Hematopoietic multipotent progenitor cell treated with erythropoietin and hydrocortisone succinate and interleukin-3 and kit ligand, for 6 days (in vitro differentiated cells): ENCODE measurements at places on chromosomes 5 and 9.
A peak's percentile ranks its signal among the peaks of the same experiment; 100 is the strongest.

GRCh38 chr9:123326662-123327093 lies 29.3 kb upstream of the CRB2 start:
- peak; percentile 69 for DNase-seq

- peak; percentile 90 for DNase-seq
Observed at GRCh38 chr5:10288592-10289219, 19.0 kb downstream of the CMBL start.

DNA sequence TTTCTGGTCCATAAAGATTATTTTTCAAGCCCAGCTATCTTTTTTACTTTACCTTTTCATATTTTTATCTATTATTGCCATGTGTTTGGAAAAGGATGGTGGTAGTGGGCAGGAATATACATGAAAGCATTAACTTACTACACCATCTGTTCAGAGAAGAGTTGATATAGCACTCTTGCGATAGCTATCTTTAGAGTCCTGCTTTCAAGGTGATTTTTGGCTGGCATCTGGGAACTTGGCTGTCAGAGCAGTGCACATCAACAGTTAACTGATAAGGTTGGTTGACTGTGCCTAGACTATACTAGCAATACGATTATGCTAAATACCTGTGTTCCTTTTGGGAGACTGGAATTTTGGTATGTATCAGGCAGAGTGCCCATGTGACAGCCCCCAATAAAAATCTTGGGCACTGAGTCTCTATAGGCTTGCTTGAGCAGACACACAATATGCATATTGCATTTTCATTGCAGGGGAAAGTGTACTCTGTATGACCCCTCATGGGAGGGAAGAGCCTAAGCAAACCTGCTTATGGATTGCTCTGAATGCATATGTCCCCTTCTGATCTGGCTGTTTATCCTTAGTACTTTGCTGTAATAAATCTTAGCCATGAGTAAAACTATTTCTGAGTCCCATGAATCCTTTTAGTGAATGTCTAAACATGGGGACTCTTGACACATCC lies 227.6 kb upstream of the C9orf72 start:
- DNase-seq = no peak

- DNase-seq = peak; percentile 67
Observed at GRCh38 chr5:143051244-143052058, 281.3 kb downstream of the ARHGAP26 start.

- no peak for DNase-seq
Observed at GRCh38 chr9:80648336-80648735, 1041.0 kb downstream of the TLE1 start.

DNA sequence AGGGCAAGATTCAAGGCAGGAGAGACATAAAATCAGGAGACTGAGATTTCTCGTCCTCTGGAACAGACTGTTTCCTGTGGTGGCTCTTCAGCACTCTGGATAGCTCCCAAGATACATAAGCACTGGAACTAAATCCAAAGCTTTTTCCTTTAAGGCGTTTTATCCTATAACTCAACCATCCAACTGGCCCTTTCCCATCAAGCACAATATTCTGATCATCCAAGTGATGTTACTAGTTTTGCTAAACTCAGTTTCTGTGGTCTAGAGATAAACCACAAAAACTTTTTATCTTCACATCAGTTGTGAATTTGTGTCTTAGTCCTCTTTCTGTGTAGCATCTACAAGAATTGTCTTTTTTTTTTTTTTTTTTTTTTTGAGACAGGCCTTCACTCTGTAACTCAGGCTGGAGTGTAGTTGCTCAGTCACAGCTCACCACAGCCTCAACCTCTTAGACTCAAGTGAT lies 299.4 kb downstream of the COX7C start:
- peak; percentile 55 for DNase-seq

DNA sequence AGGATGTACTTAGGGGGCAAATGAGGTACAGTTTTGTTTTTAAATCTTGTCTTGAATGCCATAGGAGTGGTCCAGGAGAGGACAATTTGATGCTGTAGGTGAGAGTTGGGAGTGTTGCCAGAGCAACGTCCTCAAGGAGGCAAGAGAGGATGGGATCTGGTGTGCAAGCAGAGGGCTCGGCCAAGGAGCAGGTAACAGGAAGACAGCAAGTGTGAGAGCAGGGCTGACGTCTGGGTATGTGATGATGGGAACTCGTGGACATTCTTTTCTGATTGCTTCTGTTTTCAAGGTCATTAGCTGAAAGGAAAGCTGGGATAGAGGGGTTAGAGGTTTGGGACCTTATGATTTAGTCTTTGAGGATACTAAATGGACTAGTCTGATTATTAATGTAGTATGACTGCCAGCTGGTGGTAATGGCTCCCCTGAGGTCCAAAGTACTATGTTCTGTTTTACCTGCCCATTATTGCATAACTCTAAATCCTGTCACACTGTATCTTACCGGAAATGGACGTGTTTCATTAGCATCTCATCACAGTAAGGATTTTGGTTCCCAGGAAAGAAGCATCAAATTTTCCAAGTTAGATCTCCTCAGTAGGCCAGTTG lies 15.4 kb downstream of the GNPDA1 start:
- no peak for DNase-seq

DNA sequence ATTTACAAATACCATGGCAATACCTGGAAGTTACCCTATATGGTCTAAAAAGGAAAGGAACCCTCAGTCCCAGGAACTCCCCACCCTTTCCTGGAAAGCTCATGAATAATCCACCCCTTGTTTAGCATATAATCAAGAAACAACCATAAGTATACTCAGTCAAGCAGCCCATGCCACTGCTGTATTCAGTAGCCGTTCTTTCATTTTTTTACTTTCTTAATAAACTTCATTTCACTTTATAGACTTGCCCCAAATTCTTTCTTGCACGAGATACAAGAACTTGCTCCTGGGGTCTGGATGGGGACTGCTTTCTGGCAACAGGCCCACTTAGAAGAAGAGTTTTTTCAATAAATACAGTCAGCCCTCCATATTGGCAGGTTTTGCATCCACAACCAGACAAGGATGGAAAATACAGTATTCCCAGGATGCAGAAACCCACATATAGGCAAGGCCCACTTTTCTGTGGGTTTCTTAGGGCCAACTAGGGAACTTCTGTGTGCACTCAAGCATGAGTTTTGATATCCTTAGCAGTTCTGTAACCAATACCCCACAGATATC lies 2.8 kb upstream of the TBCA start:
- no peak for DNase-seq

GRCh38 chr9:123316053-123316718 lies 39.8 kb upstream of the CRB2 start:
- peak; percentile 65 for DNase-seq

GRCh38 chr5:178423901-178424809 lies 166.0 kb downstream of the COL23A1 start:
- no peak for DNase-seq

- no peak for DNase-seq
Observed at GRCh38 chr5:57751710-57752109, 269.1 kb upstream of the ACTBL2 start.

DNA sequence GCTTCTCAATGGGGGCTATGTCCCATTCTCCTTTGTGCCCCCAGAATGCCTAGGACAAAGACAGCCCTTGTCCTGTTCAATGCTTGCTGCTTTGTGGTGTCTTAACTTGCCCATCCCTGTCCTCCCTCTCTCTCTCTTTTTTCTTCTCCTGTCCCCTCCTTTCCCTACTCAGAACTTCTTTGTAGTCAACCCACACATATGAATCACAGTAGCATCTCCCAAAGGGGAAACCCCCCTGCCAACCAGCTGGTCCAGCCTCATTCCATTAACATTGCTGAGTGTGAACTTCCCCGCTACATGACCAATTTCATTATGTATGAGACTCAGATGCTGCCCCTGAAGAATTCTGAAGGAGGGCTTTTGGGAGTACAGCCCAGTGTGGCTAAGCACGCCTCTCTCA lies 408.3 kb downstream of the ENC1 start:
- DNase-seq = no peak

GRCh38 chr5:172894767-172895388 lies 60.8 kb downstream of the ERGIC1 start:
- no peak for DNase-seq

- DNase-seq = peak; percentile 73
Observed at GRCh38 chr9:88388886-88389605, 802 bp downstream of the SPIN1 start.

DNA sequence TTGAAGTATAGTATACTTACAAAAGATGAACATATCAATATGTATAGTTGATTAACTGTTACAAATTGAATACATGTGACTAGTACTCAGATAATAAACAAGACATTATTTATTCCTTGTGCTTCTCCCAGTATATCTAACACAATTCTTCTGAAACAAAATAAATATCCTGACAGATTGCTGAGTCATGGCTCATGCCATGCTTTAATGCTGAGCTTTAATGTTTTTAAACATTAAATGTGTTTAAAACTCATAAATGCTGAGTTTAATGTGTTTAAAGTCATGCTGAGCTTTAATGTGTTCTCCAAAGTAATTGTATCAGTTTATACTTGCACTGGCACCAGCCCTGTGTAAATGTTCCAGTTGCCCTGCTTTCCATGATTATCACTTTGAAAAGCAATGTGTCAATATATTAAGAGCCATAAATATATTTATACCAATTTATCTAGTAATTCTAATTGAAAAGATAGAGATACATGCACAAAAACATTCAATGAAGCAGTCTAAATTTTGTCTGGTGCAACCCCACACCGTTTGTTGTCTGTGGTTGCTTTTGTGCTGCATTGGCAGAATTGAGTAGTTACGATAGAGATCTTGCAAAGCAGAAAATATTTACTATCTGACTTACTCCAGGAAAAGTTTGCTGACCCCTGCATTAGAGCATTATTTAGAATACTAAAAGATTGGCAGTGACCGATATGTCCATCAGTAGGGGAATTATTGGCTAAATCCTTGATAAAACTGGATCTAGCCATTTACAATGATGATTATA lies 15.7 kb downstream of the KIAA1958 start:
- no peak for DNase-seq

- DNase-seq = no peak
Observed at GRCh38 chr9:119802133-119802532, 432.9 kb upstream of the BRINP1 start.

DNA sequence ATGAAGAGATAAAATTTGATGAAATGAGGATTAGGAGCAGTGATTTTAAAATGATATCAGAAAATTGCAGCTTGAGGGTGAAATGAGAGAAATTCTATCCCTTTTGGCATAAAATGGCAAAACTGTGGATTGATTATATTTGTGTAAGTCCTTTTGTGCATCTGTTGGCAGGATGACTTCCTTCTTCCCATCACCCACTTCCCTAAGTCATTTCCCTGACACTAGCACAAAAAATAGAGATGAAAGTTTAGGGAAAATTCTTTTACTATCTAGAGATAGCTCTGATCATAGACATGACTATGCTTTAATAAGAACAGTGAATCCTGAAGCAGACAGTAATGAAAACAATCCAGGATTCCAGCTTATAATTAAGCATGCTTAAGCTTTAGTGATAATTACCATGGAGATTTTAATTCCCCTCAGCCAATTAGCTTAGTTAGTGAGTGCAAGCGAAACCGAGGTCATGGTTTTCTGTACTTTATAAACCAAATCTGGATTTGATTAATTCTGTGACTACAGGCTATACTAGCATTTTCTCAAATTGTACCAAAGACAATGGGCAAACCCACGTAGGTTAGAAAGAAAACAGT lies 163.6 kb upstream of the TARS1 start:
- DNase-seq = no peak

DNA sequence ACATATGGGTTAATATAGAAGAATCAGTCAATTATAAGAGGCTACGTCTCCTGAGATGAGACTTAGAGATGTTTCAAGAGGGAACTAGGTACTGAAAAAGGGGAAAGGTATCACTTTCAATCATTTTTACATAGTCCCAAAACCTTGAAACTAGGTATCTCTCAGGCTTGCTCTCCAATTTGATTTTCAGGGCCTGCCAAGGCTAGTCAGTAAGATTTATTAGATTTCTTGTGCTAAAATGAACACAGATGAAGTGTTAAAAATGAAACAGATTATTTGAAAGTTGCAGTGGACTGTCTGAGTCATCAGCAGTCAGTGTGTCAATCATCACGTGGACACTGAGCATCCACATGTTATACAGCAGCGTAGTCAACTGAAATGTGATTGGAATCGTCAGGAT lies 591.1 kb downstream of the DTWD2 start:
- no peak for DNase-seq

GRCh38 chr9:135167849-135168655 lies 80.6 kb downstream of the OLFM1 start:
- no peak for DNase-seq

- DNase-seq = no peak
Observed at GRCh38 chr5:111280282-111280951, 56.2 kb downstream of the CAMK4 start.

GRCh38 chr5:160088805-160089204 lies 30.4 kb downstream of the PWWP2A start:
- DNase-seq = no peak

DNA sequence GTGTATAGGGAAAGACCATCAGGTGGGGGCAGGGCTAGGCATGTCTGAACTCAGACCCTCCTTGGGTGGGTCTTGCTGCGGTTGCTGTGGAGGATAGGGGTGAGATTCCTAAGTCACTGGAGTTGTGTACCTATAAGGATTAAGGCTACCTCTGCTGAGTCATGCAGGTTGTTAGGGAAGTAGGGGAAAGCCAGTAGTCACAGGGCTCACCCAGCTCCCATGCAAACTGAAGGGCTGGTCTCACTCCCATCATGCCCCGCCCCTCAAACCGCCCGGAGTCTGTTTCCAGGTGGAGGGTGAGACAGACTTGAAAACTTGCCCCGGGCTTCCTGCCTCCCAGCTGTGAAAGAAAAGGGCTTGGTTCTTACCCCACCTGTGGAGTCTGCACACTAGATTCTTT lies 161.8 kb downstream of the CAVIN4 start:
- DNase-seq = no peak

DNA sequence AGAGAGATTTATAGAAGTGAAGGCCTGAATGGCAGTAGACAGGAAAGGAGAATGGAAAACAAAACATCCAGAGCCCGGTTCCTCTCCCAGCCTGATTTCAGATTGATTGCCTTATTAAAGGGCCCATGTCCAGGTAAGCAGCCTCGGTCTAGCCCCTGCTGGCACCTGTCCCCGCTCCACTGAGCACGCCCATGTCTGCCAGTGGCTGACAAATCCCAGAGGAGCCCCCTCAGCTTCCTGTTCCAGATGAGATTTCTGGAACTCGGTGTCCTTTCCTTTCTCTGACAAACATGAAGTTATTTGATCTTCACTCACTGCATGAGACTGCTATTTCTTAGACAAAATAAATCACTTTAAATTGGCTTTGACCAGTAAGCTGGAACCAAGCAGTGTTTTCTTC lies 187.0 kb upstream of the ADCY2 start:
- DNase-seq = no peak
